ENCODE measurements at places on chromosomes 7 and 10. TPM values are rescaled to one million over a fixed set of nuclear protein-coding genes. Genes with fewer than 3 reads are reported as not detected.

Gene FRAT1
- total RNA-seq, result 1.3 TPM

Gene CRYGN
- not detected for total RNA-seq

Gene TMEM236
- total RNA-seq, result not detected

Gene PIK3CG
- total RNA-seq, result not detected

DNA sequence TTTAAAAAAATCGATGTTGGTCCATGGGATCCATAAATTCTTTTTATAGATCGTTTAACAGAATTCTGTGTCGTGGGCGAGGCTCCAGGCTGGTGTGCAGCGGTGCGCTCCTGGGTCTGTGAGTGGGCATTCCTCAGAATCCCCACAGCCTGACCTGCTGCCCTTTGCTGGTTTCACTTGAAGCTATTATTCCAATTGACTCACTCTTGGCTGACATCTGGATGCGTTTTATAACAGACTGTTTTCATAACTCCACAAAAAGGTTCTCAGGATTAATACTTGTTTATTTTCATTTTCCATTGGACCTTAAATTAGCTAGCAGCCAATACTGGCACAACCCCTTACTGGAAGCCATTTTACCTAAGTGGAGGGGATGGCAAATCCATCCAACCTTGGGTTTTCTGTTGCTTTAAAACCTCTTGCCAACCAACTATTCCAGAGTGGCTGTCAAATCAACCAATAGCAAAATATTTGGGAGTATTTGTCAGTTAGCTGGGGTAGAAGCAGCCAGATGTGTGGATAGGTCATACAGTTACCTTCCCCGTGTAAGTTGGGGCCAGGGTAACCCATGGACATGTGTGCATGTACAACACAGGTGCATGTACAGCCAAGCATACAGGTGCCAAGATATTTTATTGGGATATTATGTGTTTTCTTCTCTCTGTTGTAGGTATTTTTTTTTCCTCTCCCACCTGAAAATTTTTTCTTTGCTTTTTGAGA lies 160.7 kb upstream of the ZNF32 start:
- 0 out of 3 replicates have a peak, but pooled peaks cover 2% of the 10 kb centered on the region for H3K27me3 ChIP-seq
- no peak for DNase-seq
- H3K27ac ChIP-seq, result no peak overlapping the region
- no peak overlapping the region for H3K4me3 ChIP-seq

- H3K4me1 ChIP-seq, result no peaks in the 10 kb centered on the region
- no peak for DNase-seq
- no peak overlapping the region for H3K27ac ChIP-seq
These were observed 25.8 kb downstream of the ESYT2 start for GRCh38 chr7:158803367-158803969.

DNA sequence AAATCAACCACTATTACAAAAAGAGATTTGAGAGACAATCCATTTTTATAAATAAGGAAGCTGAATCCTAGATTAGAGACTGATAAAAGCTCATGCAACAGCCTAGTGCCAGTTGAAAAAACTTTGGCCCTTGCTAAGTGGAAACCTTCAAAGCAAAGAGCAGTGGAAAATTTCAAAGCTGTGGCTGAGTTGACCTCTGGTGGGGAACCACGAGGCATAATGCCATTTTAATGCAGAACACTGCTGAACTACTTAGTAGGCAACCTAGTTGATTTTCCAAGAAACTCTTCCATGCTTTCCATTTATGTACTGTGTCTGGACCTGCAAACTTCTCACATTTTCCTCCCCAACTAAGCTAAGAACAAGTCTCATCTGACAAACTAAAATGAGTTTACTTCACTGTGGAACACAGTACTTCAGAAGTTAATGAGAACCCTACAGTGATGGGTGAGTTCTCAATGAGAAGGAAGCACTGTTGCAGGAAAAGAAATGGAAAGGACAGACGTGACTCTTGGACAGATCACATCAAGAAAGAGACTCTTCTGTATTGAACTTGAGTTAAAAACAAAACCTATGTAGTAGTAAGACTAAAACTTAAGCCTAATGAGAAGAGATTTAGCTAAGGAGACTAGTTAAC lies 19.5 kb downstream of the FZD9 start:
- H3K27ac ChIP-seq, result peak overlapping the region; percentile 56
- H3K27me3 ChIP-seq, result no peaks in the 10 kb centered on the region
- DNase-seq, result peak; percentile 49
- H3K4me3 ChIP-seq, result no peak overlapping the region

- H3K27ac ChIP-seq, result no peak overlapping the region
- H3K4me3 ChIP-seq, result no peak overlapping the region
- no peak for DNase-seq
- H3K27me3 ChIP-seq, result no peaks in the 10 kb centered on the region
- no peaks in the 10 kb centered on the region for H3K36me3 ChIP-seq
- H3K4me1 ChIP-seq, result no peaks in the 10 kb centered on the region
These were observed 203.0 kb downstream of the CNTNAP2 start for GRCh38 chr7:146319629-146320028.
